Activated CD8-positive, alpha-beta memory T cell treated with anti-CD3 and anti-CD28 coated beads for 4 hours (primary cell): ENCODE measurements at places on chromosomes 7 and 10.

DNA sequence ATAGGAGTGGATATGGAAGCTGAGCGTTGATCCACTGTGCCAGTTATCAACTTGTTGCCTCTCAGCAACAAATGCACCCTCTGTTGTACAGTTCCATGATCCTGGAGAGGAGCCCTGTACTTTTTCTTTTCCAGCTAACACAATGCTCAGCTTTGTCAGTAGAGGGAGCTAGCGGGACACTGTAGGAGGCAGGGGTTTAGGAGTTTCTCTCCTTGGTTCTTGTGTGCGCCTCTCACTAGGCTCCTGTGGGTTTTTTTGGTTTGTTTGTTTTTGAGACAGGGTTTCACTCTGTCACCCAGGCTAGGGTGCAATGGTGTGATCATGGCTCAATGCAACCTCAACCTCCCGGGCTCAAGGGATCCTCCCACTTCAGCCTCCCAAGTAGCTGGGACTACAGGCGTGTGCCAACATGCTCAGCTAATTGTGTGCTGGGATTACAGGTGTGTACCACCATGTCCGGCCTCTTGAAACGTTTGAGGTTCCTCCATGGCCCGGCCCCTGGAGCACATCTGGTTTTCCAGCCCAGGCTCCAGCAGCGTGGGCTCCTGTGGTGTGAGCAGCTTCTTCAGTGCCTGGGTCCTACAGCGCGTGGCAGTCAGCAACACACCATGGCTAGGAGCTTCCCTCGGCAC, 12.0 kb upstream of the MARVELD1 start:
- no peak for DNase-seq

DNA sequence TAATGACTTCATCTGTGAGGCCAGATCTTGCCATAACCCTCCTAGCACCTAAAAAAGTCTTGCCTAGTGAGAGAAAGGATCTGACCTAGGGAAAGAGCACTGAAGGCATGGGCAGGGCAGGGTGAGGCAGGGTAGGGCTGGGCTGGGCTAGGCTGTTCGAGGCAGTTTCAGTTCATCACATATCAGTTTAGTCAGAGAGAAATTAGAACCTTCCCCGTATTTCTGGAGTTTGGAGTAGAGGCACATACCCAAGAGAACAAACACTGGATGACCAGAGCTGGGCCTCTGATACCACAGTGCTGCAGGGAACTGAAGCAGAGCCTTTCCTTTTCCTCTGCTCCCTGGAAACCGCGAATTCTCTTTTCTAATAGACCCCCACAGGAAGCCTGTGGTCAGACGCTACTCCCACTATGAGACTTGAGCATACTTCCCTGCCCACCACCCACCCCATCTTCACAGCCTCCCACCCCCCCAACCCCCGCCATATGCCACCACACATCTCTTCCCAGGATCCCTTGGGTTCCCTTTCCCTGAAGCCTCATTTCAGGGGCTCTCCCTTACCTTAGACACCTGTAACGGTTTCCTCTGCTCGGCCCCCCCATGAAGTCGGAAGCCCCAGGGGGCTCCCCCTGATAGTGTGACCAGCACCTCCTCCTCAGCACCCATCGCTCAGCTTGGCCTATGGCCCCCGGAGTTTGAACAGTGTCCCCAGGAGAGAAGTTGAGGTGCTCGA, 406 bp downstream of the SYNPO2L start:
- no peak for DNase-seq

GRCh38 chr7:51318001-51318400, 1.4 kb upstream of the COBL start:
- DNase-seq: no peak

DNA sequence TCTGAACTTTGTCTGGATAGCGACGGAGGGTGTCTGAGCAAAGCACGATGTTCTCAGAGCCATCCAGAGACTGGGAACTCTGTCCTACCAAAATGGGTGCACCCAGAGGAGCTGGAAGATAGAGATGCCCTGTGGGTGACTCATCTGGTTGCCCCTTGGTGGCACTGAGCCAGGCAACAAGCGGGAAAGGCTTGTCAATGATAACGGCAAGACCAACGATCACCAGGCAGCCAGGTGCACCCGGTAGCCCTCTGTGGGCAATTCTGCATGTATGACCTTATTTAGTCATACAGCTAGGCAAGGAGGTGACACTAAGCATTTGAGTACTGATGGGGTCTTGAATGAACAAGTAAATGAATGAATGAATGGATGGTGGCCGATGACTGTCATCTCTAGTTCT, 2.8 kb upstream of the ELN start:
- DNase-seq: no peak

GRCh38 chr10:84811113-84811512, 482.7 kb downstream of the CCSER2 start:
- DNase-seq: no peak

DNA sequence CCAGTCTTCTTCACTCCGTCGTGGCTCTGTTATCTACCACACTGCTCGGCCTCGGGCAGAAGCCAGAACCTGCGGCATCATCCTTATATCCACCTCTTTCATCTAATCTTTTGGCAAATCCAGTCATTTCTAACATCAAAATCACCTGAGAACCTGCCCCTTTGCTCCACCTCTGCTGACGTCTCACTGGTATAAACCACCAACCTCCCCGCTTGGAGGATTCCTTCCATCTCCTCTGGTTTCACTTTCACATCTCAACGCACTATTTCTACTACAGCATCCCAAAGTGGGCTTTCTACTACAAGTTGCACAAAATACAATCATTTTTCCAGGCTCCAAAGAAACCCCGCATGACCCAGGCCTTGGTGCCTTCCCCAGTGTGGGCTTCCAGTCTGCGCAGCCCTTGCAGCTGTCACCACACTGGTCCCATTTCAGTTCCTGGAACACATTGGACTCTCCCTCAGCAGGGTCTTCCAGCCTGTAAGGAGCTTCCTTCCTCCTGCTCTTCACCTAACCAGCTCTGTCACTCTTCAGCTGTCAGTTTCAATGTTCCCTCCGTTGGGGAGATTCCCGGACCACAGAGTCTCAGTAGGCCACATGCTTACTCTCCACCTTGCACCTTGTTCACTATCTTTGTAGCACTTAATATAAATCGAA, 85.0 kb downstream of the PRKCQ start:
- DNase-seq: peak; percentile 50

- no peak for DNase-seq
These were observed 450.8 kb downstream of the ETV1 start for GRCh38 chr7:13538669-13539068.
